ENCODE measurements at places on chromosomes 6 and 20.

DNA sequence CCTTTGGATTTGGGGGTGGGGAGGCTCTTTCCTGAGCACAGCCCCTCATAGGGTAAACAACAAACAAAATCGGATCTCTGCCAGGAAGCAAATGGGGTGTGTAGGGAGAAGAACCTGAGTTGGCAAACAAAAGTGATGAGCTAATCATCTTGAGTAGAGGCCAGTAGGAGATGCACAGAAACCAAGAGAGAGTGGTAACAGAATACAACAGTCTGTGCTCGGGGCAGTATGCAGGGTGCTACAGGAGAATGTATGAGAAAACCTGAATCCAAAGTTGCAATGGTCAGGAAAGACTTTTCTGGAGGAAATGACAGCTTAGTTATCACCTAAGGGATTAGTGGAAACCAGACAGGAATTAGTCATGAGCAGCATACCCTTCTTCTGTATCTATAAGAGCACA is 177.8 kb downstream of the CDKAL1 start:
- no peak for DNase-seq

DNA sequence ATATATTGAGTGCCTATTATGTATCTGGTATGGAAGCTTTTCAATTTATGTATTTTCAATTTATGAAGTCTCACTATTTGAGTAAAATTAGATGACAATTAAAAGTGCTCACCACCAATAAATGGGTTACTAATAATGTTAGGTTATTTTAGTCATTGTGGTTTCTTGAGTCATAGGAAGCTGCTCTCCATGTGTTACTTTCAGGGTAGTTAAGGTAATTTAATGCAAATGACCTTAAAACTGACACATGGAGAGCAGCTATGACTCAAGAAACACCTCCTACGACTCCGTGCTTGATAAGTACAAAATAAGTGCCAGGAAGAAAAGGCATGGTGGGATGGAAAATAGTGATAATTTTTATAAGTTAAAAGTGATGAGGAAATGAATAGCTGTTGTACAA is 16.5 kb upstream of the TINAG start:
- DNase-seq, result no peak

- no peak for DNase-seq
Measured at GRCh38 chr20:11734431-11734830, 183.3 kb upstream of the BTBD3 start.

- no peak for DNase-seq
Measured at GRCh38 chr6:10396785-10397184, 18.1 kb downstream of the TFAP2A start.

GRCh38 chr6:106731144-106731842 is 101.9 kb downstream of the QRSL1 start:
- DNase-seq, result no peak

Measured in CD4-positive, alpha-beta T cell treated with Interleukin-21 for 1 hour (primary cell).